ENCODE measurements at places on chromosomes 2 and 18.

DNA sequence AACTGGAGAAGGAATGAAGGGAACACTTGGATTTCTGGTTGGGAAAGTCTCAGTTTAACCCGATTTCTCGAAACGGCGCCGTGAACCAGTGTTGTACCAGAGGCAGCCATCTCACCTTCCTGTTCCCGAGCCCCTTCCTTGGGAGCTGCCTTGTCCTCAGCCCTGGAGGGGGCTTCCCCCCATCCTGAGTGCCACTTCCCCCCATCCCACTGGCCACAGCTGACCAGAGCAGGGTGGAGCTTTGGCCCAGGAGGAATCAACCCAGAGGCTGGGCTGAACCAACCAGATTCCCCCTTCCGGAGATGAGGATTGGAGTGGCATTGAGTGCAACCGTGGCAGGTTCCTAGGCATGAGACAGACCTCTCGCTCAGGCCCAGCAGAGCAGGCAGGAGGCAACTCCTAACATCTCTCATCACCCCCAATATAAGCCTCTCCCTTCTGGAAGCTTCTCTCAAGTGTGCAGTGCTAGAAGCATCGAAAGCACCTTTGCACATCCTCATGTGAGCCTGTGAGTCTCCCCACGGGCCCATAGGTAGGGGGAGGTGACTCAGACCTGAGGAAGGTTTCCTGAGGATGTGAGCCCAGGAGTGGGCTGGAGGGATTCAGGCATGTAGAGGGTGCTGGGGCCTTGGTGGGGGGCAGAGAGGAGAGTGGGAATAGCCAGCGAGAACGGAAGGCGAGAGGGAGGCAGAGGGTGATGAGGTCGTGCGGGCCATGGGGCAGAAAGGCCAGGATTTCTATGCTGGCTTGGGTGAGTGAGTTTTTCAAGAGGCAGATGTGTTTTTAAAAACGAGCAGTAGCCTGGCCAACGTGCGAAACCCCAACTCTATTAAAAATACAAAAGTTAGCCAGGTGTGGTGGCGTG is 11.9 kb downstream of the NGEF start:
- DNase-seq: no peak

DNA sequence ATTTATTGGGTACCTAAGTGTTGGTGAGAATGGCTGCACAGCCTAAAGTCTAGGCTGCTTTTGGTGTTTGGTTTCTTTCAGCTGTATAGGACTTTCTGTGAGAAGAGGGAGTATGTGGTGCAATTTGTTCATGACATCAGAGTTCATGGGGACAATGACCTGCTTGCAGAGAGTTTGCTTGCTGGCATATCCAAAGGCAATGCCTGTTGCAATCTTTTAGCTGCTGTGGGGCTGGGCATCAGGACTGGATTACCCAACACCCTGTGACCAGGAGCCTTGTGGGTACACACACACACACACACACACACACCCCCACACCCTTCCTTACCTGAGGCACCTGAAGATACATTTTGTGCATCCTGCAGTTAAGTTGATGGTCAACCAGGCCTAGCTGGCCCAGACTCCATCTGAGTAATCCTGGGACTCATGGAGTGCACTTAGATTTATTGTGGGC is 68.4 kb downstream of the LIPG start:
- DNase-seq: no peak

- no peak for DNase-seq
These were observed 168.2 kb downstream of the KCNS3 start for GRCh38 chr2:18046558-18047212.

GRCh38 chr18:44592639-44593038 is 88.0 kb upstream of the SETBP1 start:
- DNase-seq: no peak

DNA sequence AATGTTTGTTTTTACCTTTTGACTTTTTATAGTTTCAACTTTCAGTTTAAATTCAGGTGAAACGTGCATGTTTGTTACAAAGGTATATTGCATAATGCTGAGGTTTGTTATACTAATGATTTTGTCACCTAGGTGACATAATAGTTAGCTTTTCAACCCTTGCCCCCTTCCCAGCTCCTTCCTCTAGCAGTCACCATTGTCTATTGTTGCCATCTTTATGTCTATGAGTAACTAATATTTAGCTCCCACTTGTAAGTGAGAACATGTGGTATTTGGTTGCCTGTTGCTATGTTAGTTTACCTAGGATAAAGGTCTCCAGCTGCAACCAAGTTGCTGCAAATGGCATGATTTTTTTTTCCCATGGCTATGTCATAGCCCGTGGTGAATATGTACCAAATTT is 322.3 kb upstream of the SETBP1 start:
- DNase-seq: no peak

- no peak for DNase-seq
These were observed 19.4 kb upstream of the TTC39C start for GRCh38 chr18:23995180-23995579.

- no peak for DNase-seq
These were observed 136.4 kb downstream of the HDAC4 start for GRCh38 chr2:239264492-239264837.

DNA sequence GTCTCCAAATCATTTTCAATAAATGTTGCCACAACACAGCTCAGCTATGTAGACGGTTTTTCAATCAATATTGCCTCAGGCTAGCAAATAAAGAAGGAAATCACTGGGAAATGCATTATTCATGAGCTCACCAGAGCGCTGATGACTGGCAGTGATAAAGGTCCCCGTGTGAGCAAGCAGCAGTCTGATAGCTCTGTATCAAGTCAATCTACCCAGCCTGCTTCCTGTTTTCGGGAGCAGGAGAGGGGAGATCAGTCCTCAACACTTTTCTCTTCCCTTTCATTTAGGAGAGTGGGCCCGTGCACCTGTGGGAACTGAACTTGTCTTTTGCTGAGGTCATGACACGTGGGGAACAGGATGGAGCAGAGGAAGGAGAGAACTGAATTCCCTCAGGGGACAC is 253.9 kb upstream of the SIX2 start:
- DNase-seq: no peak

DNA sequence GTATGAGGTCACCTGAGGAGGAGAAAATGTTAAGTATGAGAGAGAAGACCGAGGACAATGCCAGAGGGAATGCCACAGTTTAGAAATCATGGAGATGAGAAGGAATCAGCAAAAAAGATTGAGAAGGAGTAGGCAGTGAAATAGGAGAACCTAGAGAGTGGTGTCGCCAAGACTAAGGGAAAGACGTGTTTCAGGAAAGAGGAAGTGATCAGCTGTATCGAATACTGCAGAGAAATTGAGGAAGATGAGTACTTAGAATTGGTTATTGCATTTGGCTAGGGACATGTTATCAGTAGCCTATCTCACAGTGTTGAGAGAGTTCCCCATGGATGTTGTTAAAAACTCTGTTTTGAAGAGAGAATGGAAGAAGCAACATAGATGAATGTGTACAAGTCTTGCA is 112.3 kb downstream of the GALNT1 start:
- DNase-seq: no peak

GRCh38 chr2:19673213-19673791 is 228.5 kb downstream of the TTC32 start:
- DNase-seq: no peak

DNA sequence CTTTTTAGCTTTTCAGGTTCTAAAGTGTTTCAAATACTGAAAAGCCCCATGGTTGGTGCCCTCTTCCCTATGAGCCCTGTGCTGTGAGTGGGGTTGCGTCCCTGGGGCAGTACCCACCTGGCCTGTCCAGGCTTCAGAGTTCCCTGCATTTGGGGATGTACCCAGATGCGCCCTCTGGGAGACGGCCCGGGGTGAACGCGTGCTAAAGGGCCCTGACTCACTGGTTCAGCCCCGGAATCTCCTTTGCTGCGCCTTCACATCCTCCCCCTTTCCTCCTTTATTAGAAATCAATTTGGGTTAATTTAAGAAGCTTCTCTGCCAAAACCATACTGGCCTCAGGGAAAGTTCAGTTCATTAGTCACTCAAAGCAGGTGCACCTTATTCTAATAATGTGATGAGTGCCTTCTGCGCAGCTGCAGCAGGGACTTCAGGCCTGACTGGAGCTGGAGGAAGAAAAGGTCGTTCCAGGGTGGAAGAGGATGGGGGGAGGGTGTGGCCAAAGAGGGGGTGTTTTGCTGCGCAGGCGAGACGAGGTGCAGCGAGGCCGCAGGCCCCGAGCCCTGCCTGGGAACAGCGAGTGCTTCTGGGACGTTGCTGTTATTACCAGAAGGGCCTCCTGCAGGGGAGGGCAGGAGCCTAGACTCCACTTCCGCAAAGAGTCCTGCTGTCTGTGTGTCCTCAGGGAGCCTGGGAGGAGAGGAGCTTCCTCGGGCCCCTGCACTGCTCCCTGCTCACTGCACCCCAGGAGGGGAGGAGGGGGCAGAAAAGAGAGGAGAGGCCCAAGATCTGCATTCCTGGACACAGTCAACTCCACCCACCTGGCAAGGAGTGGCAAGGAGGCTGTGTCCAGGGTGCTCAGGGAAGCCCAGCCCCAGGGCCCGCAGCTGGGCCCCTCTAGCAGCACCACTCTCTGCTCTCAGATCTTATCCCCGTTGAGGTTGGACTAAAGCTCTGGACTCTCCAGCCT is 223.2 kb upstream of the PXDN start:
- DNase-seq: no peak

DNA sequence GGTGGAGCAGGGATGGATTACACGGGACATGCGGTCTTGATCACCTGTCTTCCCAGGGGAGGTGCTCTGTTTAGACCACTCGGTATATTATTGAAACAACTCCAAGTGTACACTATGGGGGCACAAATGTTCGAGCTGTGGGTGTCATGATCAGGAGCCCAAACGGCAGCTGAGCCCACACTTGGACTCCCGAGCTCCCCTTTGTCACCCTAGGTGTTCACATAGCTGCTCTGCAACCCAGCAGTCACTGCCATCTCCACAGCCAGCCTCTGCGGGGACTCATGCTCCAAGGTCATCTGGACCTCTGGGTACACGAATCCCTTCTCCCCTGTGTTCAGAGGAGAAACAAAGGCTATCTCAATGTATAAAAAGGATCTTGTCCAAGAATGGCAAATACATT is 46.0 kb downstream of the CAPN13 start:
- DNase-seq: no peak

DNA sequence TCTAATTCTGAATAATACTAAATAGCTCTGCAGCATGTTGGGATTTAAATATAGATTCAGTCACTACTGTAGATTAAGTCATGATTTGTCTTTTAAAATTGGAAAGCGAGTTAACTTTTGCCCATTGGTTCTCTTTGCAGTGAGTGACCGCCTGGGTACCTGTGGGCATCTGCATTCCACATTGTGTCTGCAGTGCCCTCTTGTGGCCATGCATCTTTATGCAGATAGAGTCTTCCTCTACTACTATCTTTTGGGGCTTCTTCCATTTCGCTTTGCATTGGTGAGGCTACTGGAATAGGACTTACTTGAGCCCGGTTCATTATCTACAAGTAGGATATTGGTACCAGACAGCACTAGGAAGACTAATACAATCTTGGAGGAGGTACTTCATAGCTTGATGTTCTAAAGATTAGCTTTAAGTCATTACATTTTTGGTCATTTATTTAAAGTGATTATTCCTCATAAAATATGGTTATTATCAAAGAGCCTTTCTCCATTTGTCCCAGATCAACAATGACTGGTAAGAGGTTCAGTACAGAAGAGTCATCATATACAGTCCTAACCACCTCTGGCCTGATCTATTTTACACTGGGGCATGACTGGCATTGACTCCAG is 203.0 kb downstream of the SOCS6 start:
- DNase-seq: peak; percentile 11

DNA sequence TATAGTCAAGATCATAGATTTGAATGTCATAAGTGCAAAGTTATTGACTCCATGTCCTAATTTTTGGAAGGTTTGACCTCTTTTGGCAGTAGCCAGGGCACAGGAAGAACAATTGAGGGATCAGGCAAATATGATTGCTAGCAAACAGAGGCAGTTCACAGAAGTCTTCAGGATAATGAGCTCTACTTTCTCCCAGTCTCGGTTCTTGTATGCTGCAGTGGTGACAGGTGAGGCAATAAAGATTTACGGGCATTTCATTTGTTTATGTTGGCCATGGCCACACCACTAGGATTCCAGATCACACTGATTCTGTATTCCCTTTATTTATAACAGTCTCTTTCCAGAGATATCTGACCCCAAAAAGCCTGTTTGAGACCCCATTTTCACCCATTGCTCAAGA is 137.5 kb downstream of the UBR3 start:
- no peak for DNase-seq

DNA sequence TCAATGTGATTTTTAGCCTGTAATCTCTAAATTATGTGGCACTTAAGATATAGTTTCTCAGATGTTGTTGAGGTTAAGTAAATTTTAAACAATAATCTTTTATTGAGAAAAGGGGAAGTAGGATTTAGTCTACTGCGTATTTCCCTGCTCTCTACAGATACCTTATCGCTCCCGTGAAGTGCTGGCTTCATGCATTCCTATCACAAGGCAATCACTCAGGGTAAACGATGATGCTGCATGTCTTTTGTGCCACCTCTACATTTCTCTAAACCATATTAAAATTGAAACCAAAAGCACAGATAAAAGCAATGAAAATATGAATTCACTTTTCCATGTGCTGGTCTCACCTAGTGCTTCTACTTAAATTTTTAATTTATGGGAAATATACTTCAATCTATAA is 14.4 kb upstream of the RPE start:
- no peak for DNase-seq

DNA sequence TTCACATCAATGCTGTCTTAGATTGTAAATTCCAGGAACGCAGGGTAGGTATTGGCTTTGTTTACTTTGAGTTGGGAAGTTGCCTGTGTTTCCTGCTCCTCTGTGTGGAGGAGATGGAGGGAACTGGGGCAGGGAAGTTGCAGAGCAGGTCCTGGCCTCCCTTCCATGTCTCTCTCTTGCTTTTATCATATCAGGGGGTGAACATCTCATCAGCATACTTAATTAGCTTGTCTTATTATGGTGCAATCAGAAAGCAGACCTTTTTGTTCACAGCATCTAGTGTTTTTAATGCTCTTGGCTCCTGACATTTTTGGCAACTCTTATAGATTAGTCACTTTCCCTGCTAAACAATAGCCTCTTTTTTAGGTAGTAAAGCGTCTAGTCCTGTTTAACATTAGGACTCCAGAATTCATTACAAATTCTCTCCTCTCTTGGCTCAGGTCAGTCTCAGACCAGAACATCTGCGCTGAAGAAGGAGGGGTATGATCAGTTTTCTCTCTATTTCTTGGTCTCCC is 11.5 kb upstream of the DIPK1C start:
- no peak for DNase-seq

GRCh38 chr2:186017278-186017677 is 278.7 kb downstream of the FSIP2 start:
- DNase-seq: no peak

Measured in HS-5 (cell line).